A673 (cell line): ENCODE measurements at places on chromosomes 2 and 18.

DNA sequence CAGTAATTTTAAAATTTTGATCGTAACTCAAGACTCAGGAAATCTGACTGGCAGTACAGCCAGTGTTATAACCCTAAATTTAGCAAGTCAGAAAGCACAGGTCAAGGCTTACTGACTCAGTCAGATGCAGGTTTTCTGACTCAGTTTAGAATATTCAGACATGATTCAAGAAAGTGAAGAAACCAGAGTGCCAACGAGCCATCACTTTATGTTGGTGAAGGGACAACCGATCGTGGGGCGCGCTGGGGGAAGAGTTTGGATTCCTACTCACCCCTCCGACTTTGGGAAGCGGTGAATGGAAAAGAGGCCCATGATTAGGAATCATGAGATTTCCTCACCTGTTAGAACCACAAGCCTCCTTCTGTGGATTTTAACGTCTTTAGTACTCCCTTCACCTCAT, 998 bp downstream of the RNF149 start:
- peaks cover 17% of the 10 kb centered on the region for H3K4me1 ChIP-seq
- H3K36me3 ChIP-seq = peaks cover 3% of the 10 kb centered on the region
- no peak for DNase-seq
- H3K27me3 ChIP-seq = no peaks in the 10 kb centered on the region

- DNase-seq = no peak
- no peak overlapping the region for H3K4me3 ChIP-seq
- H3K4me1 ChIP-seq = no peaks in the 10 kb centered on the region
- H3K36me3 ChIP-seq = peaks cover 4% of the 10 kb centered on the region
- no peaks in the 10 kb centered on the region for H3K27me3 ChIP-seq
- no peak overlapping the region for H3K27ac ChIP-seq
Observed at GRCh38 chr18:63980896-63981460, 11.1 kb downstream of the SERPINB8 start.

DNA sequence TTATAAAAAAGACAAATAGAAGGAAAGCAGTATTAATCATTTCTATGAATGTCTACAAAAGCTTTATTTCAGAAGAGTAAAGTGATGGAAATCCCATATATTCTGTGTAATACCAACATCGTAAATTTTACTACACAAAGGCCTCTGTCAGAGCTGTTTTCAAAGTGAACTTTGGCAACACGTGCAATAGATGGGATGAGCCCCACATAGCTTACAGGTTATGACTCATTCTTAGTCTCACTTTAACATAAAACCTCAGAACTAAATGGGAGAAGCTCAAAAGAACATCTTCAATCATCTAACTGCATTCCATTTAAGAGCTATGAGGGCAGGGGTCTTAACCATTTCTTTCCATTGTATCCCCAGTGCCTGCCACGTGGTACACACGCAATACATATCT, 11.5 kb downstream of the VPS4B start:
- peaks cover 75% of the 10 kb centered on the region for H3K36me3 ChIP-seq
- DNase-seq = peak; percentile 71
- H3K4me3 ChIP-seq = no peak overlapping the region

GRCh38 chr2:135818937-135819610, 17.9 kb downstream of the LCT start:
- no peak overlapping the region for H3K4me3 ChIP-seq
- DNase-seq = peak; percentile 31
- H3K4me1 ChIP-seq = no peaks in the 10 kb centered on the region
- no peaks in the 10 kb centered on the region for H3K36me3 ChIP-seq
- no peaks in the 10 kb centered on the region for H3K27me3 ChIP-seq

DNA sequence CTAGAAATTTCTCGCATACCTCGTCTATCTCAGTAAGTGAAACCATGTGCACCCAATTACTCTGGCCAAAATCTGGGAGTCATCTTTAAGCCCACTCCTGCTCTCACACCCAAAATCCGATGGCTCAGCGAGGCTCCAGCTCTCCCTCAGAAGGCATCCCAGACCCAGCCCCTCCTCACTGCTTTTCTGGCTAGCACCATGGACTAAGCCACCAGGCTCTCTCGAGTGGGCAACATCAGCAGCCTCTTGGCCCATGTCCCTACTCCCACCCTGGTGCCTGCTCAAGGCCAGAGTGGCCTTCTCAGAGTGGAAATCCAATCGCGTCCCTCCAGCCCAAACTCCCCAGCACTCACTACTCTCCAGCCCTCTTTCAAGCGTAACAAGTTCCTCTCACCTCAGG, 27.2 kb downstream of the TNS1 start:
- no peaks in the 10 kb centered on the region for H3K4me1 ChIP-seq
- no peaks in the 10 kb centered on the region for H3K27me3 ChIP-seq
- no peak for DNase-seq
- peaks cover 6% of the 10 kb centered on the region for H3K36me3 ChIP-seq
- H3K27ac ChIP-seq = no peak overlapping the region

GRCh38 chr2:118130385-118130784, 42.1 kb downstream of the INSIG2 start:
- no peaks in the 10 kb centered on the region for H3K36me3 ChIP-seq
- H3K4me3 ChIP-seq = no peak overlapping the region
- no peaks in the 10 kb centered on the region for H3K27me3 ChIP-seq
- H3K27ac ChIP-seq = no peak overlapping the region
- H3K4me1 ChIP-seq = no peaks in the 10 kb centered on the region
- DNase-seq = no peak

- no peaks in the 10 kb centered on the region for H3K4me1 ChIP-seq
- H3K27me3 ChIP-seq = peaks cover 42% of the 10 kb centered on the region
- DNase-seq = no peak
- no peaks in the 10 kb centered on the region for H3K36me3 ChIP-seq
- H3K27ac ChIP-seq = no peak overlapping the region
Observed at GRCh38 chr18:49976795-49977560, 163.6 kb upstream of the ACAA2 start.

DNA sequence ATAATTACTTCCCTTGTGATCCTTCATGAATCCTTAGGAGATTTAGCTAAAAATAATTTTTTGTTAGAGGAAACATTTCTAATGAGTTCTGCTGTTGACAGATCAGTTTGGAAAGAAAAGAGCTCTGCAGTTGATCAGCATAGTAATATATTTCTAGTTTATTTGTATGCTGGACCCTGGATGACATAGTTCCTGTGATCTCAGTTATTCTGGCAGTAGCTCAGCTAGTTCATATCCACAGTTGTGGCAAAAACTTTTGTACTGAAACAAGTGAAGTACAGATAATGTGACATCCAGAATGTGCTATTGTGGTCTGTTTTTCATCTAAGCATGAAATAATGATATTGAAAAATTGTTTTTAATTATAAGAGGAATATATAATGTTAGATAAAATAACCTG, 33.7 kb downstream of the ABI2 start:
- peaks cover 3% of the 10 kb centered on the region for H3K36me3 ChIP-seq
- H3K4me1 ChIP-seq = no peaks in the 10 kb centered on the region
- H3K27me3 ChIP-seq = no peaks in the 10 kb centered on the region
